CD4-positive, alpha-beta T cell treated with Interleukin-17A for 1 hour (primary cell): ENCODE measurements at places on chromosomes 6 and 20.

DNA sequence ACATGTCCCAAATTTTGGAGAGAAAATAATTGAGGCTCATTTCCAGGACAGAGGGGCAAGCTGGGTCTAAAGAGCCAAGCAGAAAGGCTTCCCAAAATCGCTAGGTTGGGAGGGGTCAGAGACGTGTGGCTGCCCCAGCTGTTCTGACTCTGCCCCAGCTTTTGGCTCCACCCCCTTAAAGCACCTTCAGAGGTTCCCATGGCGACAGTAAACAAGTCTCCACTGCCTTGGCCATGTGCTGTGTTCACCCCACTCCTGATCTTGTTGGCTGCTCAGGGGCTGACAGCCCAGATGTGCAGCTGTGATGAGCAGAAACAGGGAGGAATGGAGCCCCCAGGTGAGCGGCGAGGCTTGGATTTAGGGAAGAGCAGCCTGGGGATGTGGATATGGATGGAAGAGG is 72.8 kb upstream of the SPTLC3 start:
- DNase-seq: no peak

DNA sequence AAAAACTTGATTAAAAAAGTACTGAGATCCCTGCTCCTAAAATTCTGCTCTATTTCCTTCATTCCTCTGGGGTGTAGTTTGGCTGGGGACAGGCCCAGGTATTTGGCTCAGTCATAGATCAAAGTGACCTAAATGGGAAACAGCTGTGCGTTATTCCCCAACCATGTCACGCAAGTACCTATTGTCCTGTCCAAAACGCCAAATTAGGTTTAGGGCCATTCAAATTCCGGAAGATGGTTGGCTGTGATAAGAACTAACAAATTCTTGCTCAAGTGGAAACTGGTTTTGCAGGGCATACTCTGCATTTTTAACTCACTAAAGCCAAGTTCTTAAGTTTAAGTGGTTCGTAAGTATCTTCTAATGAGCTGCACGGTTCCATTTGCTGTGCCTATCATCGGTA is 147.6 kb upstream of the TMEM170B start:
- no peak for DNase-seq

DNA sequence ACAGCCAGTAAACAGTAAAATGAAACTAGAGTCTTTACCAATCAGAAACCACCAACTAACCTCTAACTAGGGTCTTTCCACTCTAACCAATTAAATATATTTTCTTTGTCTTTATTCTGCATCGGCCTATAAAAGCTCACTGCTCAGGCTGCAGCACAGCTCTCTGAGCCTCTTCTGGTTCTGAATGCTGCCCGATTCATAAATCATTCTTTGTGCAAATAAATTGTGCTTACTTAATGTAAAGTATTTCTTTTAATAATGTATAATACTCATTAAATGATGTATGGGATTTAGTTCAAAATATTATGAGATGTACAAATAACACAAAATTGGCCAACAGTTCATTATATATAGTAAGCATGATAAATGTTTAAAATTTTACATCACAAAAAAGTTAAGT is 7.9 kb downstream of the IBTK start:
- DNase-seq: no peak

DNA sequence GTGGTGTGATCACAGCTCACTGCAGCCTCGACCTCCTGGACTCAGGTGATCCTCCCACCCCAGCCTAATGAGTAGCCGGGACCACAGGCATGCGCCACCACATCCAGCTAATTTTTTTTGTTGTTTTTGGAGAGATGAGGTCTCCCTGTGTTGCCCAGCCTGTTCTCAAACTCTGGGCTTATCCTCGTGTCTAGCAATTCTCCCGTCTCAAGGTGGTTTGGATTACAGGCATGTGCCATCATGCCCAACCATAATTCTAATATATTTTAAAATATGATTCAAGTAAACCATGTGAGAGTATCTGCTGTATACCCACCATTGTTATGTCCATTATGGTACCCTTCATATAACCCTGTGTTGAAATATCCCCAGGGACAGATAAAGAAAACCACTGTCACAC is 60.3 kb upstream of the C20orf144 start:
- DNase-seq: no peak

- DNase-seq: no peak
Observed at GRCh38 chr6:68126089-68126749, 508.9 kb upstream of the ADGRB3 start.

DNA sequence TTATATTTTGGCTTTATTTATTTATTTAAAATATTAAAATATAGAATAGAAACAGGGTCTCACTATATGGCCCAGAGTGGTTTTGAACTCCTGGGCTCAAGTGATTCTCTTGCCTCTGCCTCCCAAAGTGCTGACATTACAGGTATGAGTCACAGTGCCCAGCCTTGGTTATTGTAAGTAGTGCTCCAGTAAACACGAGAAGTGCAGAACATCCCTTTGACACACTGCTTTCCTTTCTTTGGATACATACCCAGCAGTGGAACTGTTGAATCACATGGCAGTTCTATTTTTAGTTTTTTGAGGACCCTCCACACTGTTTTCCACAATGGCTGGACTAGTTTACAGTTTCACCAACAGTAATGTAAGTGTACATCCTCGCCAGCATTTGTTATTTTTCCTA is 203.9 kb downstream of the PHF3 start:
- no peak for DNase-seq

- peak; percentile 32 for DNase-seq
Observed at GRCh38 chr6:158131926-158132325, 36.1 kb downstream of the SERAC1 start.

- DNase-seq: no peak
Observed at GRCh38 chr6:37205997-37206340, 36.0 kb downstream of the PIM1 start.

GRCh38 chr6:90803956-90804355 is 217.1 kb upstream of the MAP3K7 start:
- no peak for DNase-seq

DNA sequence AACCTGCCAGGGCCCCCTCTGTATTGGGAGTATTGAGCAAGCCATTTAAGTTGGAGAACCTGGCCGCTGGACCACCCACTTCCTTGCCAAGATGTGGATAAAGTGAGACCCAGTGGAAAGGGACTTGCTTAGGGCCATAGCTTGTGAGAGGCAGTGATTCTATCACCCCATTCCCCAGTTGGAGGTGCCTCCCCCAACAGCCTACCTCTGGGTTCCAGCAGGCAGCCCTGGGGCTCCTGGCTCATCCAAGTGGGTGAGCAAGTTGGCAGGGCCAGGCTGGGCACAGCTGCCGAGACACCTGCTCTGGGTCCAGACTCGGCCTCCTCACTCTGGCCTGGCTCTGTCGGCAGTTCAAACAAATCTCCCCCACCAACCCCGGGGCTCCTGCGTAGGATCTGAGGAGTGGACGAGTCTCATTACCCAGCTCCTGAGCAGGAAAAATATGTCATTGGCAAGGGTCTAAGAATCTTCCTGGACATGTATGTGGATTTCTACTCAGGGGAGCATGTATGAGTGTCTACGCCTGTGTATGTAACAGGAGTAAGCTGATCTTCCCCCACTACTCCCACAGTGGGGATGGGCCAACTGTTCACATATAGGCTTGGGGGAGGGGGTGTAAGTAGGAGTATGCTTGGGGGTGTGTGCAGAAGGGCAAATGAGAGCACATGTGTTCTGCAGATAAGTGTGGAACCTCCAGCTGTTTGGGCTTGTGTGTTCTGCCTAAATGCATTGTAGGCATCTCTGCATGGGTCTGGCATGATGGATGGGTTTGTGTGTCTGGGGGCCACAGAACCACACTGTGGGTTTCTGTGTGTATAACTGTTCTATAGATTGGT is 1.9 kb downstream of the ID1 start:
- no peak for DNase-seq

DNA sequence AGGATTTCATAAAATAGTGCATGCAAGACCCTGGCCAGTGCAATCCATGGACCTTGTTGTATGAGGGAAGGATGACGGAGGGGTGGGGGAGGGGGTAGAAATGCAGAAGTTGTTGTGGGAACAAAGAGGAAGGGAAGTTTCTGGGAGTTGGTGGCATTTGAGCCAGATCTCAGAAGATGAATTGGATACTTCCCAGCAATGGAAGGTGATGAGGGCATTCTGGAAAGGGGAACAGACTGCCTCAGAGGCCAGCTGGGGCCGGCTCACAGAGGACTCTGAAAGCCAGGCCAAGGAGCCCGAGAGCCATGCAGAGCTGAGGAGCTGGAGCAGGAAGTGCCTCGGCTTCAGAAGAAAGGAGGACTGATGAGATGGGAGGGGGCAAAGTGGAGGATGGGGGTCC is 2.7 kb downstream of the TMEM74B start:
- DNase-seq: no peak

GRCh38 chr6:101458336-101458735 is 64.8 kb downstream of the GRIK2 start:
- no peak for DNase-seq

DNA sequence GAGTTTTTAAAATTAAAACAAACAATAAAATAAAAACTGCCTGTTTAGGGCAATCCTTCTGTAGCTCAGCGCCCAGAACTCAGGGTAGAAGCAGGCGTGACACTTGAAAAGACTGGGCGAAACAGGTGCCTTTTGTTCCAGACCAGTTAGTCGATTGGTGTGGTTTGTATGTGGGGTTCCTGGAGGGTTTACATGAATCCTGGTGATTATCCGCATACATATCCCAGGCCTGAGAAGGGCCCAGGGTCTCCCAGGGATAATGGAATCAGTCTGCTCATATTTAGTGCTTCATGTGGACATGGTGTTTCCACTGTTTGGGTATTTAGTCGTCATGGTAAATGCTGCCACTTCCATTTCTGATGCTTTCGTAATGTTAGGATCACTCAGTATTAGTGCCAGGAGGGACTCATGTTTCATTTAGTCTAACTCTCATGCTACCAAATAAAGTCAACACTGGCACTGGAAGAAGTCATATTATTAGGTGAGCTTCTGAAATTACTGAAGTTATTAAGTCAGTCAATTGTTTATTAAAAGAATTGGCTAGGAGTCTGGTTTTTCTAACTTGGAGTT is 116.5 kb downstream of the SAMD5 start:
- no peak for DNase-seq

- DNase-seq: peak; percentile 92
Observed at GRCh38 chr6:36755435-36756348, 58.1 kb downstream of the RAB44 start.

- DNase-seq: no peak
Observed at GRCh38 chr6:134217798-134218140, 100.1 kb downstream of the SGK1 start.

GRCh38 chr6:156889469-156889868 is 112.3 kb downstream of the ARID1B start:
- no peak for DNase-seq

DNA sequence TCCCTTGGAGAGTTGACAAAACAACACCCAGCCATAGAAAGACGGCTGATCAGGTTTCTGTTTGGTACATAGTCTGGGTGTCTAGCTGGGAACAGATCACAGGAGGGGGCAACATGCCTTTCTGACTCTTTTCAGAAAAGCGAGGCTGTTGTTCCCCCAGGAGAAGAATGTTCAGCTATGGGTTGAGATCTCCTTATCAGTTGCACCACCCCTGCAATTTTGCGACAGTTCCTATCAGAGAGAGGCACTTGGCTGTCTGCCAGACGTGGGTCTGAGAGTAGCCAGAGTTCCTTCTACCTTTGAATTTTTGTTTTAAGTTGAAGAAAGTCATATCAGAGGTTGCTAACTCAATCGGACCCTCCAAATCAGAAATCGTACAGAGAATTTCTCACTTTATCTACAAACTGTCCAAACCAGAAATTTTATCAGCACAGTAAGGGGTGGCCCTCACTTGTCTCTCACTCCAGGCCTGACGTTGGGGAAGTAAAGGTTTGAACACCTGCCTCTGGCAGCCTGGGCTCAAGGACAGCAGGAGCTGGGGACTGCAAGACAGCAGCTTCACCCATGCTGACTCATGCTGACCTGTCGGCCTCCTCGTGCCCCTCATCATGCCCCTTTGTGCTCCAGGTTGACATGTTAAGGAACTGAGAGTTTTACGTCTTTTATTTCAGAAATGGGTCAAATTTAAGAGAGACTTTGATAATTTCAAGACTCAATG is 42.3 kb downstream of the TMC2 start:
- no peak for DNase-seq

DNA sequence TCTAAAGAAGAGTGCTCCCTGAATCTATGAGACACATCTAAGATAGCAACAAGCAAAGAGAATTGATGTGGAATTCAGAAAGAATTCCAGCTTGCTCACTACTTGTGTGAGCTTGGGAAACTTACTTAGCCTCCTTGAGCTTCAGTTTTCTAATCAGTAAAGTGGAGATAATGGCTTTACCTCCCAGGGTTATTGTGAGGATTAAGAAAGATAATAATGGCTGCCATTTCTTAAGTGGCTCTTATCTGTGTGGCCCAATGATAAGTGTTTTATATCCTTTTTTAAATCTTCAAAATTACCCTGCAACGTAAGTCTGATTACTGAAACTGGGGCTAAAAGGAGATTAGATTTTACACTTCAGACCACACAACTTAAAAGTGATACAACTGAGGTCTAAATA is 418.5 kb downstream of the LMBRD1 start:
- no peak for DNase-seq

- DNase-seq: no peak
Observed at GRCh38 chr6:92708270-92708669, 711.1 kb downstream of the EPHA7 start.

- DNase-seq: no peak
Observed at GRCh38 chr6:151310852-151311767, 71.3 kb downstream of the AKAP12 start.

DNA sequence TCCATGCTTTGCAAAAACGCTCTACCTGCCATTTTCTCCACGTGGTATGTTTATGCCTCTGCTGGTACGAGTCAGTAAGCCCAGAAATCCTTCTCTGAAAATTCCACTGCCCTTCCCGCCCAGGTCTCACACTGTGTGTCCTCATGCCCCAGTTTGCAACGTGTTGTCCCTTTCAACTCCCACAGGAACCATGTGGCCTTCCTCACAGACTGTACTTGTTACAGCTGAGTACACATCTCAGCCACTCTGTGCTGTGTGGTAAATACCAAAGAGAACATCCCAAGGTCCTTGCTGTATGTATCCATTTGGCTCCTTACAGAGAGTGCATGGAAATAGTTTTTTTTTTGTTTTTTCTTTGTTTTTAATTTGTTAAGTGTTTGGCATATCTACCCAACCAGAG is 56.9 kb downstream of the RTN4IP1 start:
- no peak for DNase-seq

DNA sequence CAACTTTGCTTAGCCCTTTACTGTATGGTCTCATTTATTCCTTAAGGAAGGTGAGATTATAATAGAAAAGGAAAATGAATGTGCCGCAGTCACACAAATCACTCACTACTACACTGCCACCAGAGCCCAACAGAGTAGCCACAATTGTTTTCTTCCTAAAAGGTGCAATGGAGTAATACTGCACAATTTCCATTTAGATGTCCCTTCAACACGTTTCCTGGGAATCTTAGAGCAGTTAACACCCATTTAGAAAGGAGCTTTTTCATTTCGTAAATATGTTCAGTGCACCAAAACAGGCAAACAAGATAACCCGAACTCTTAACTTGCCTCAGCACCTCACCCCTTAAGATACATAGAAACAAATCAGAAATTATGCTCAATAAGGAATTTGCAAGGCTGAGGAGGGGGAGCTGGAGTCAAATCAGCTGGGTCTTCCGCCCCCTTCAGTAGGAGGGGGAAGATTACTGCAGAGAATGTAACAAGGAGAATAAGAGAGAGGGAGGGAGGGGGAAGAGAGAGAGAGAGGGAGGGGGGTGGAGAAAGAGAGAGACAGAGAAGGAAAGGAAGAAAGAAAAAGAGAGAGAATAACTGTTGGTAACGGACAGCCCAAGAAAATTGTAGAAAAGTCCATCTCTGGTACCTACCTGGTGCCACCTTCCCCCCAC is 155.5 kb downstream of the BCAS1 start:
- no peak for DNase-seq
